WTC11 (cell line): ENCODE measurements at places on chromosomes 12 and 14. TPM values are rescaled to one million over a fixed set of nuclear protein-coding genes. Genes with fewer than 3 reads are reported as not detected.

- H3K36me3 ChIP-seq = peaks cover 10% of the 10 kb centered on the region
- no peak overlapping the region for H3K27ac ChIP-seq
- peaks cover 14% of the 10 kb centered on the region for H3K27me3 ChIP-seq
- no peaks in the 10 kb centered on the region for H3K4me1 ChIP-seq
- H3K4me3 ChIP-seq = no peak overlapping the region
These were observed 354.4 kb downstream of the MED13L start for GRCh38 chr12:115922952-115923564.

Gene HOXC5
- not detected in 3 replicates for total RNA-seq

Gene C14orf39
- 1.9 to 2.5 TPM (median 2.5 TPM) in 3 replicates for total RNA-seq

Gene RDH12
- total RNA-seq = 0.55 to 0.77 TPM (median 0.66 TPM) in 3 replicates

Gene ASIC1
- 3.9 to 4.9 TPM (median 4.5 TPM) in 3 replicates for total RNA-seq
